Lower lobe of right lung (tissue), 2 donors: ENCODE measurements at places on chromosomes 5 and 9. TPM values are rescaled to one million over a fixed set of nuclear protein-coding genes. Genes with fewer than 3 reads are reported as not detected.

GRCh38 chr5:3656803-3657202 lies 61.2 kb downstream of the IRX1 start:
- no peak overlapping the region for H3K27ac ChIP-seq
- no peaks in the 10 kb centered on the region for H3K36me3 ChIP-seq
- DNase-seq: no peak
- H3K27me3 ChIP-seq: no peaks in the 10 kb centered on the region
- no peak overlapping the region for H3K4me3 ChIP-seq

Gene RANBP17
- total RNA-seq: 12.3 TPM

DNA sequence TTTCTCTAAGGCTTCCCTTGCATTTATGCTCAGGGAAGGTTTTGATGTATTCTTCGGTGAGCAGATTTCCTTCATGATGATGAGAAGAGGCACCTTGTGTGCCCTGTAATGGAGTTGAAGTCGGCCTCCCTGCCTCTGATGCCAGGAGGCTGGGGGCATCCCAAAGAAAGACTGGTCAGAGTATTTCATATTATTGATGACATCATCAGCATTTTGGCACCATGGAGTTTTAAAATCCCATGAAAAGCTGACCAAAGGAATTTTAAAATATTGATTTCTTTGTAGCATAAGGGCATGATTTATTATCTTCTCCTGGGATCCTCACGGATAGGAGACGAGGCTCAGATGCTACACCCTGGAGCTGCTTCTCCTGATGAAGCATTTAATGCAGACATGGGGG lies 231.2 kb upstream of the IRX1 start:
- no peaks in the 10 kb centered on the region for H3K27me3 ChIP-seq
- no peaks in the 10 kb centered on the region for H3K36me3 ChIP-seq
- H3K4me3 ChIP-seq: no peak overlapping the region
- H3K4me1 ChIP-seq: no peaks in the 10 kb centered on the region
- DNase-seq: no peak

GRCh38 chr5:117713585-117714198 lies 1139.1 kb upstream of the SEMA6A start:
- no peaks in the 10 kb centered on the region for H3K36me3 ChIP-seq
- no peaks in the 10 kb centered on the region for H3K4me1 ChIP-seq
- no peak overlapping the region for H3K4me3 ChIP-seq
- H3K27me3 ChIP-seq: no peaks in the 10 kb centered on the region
- H3K27ac ChIP-seq: no peak overlapping the region
- DNase-seq: no peak

DNA sequence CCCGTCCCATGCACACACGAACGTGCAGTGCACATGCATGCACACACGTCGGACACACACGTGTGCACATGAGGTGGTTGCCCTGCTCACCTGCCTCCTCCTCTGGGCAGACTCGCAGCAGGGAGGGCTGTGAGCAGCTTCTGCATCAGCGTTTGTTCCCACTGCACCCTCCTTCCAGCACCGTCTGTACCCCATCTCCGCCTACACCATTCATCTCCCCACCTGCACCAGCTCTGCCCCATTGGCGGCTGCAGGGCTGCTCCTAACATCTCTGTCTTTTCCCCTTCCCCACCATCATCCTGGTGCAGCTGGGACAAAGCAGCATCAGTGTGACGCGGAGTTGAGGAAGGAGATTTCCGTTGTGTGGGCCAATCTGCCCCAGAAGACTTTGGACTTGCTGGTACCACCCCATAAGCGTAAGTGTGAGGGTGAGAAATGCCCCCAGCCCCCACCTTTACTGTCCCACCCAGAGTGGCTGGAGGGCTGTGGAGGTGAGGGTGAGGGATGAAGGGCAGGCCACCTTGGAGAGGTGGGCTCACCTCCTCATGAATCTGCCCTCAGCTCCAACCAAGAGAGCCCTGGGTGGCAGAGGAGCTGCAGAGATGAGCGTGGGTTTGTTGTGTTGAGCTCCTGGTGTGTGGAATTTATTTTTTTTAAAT lies 234.6 kb downstream of the CACNA1B start:
- H3K27me3 ChIP-seq: no peaks in the 10 kb centered on the region
- H3K36me3 ChIP-seq: no peaks in the 10 kb centered on the region
- no peak overlapping the region for H3K27ac ChIP-seq
- H3K4me1 ChIP-seq: no peaks in the 10 kb centered on the region
- no peak for DNase-seq

DNA sequence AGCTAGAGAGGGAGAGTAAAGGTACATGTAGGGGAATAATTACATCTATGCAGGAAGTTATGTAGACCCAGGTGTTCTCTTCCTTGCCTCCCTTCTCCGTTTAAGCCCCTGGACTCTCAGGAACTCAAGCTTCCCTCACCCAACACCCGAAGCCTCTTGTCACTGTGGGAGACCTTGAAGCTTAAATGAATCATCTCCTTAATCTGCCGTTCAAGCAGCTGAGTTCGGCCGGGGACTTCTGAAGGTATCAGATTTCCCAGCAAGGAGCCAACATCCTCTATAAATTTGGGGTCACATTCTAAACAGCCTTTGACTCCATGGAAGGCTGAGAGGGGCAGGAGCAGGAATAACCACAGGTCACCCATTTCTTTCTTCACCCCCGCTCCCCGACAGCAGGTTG lies 412 bp downstream of the IZUMO3 start:
- H3K27me3 ChIP-seq: no peaks in the 10 kb centered on the region
- no peaks in the 10 kb centered on the region for H3K36me3 ChIP-seq
- DNase-seq: no peak

Gene BRD8
- 56.9 TPM for total RNA-seq

Gene CDC20B
- total RNA-seq: 0.24 TPM

DNA sequence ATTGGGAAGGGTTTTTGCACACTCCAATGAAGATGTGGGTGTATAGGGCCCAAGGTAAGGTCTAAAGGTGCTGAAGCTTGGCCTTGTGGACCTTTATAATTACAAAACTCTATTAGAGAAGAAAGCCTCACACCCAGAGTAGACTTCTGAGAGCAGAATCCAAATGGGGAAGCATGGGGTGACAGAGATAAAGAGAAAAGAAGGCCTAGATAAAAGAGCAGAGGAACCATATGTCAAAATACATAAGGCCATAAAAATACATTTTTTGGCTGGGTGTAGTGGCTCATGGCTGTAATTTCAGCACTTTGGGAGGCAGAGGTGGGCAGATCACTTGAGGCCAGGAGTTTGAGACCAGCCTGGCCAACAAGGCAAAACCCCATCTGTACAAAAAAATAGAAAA lies 27.4 kb upstream of the TCERG1 start:
- H3K27ac ChIP-seq: no peak overlapping the region
- no peak for DNase-seq
- no peak overlapping the region for H3K4me3 ChIP-seq

- H3K27me3 ChIP-seq: no peaks in the 10 kb centered on the region
- peaks cover 50% of the 10 kb centered on the region for H3K4me1 ChIP-seq
- no peak overlapping the region for H3K4me3 ChIP-seq
Measured at GRCh38 chr5:157550663-157551062, 24.9 kb downstream of the ADAM19 start.

GRCh38 chr9:98929895-98930341 lies 13.8 kb upstream of the COL15A1 start:
- no peak for DNase-seq
- no peak overlapping the region for H3K4me3 ChIP-seq
- no peak overlapping the region for H3K27ac ChIP-seq
- H3K36me3 ChIP-seq: no peaks in the 10 kb centered on the region
- H3K27me3 ChIP-seq: no peaks in the 10 kb centered on the region

DNA sequence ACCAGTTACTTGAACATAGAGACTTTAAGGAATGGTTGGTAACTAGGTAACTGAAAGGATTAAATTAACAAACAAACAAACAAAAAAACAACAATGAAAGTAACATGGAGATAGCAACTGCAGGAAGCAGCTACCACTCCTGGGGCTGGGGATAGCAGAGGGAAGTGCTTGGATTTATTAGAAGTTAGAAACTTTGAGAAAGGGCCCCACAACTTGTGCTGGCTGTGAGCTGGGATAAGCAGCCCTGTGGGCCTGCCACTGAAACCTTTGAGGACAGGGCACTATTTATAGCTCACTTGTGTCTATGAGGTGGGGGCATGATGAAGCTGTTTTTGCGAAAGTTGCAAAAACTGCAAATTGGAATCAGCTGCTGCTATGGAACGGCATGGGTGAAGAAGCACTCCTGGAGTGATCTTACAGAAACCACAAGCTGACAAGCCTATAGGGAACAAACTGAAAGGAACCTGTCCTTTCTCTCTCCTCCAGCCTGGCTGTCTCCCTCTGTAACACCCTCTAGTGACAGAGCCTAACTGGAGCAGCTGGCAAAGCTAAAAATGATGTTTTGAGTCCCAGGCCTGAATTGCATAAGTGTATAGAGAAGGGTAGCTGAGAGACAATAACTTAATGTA lies 91.4 kb upstream of the RANBP6 start:
- H3K4me3 ChIP-seq: no peak overlapping the region
- H3K36me3 ChIP-seq: no peaks in the 10 kb centered on the region
- peak overlapping the region; percentile 12 for H3K27ac ChIP-seq
- no peaks in the 10 kb centered on the region for H3K27me3 ChIP-seq

DNA sequence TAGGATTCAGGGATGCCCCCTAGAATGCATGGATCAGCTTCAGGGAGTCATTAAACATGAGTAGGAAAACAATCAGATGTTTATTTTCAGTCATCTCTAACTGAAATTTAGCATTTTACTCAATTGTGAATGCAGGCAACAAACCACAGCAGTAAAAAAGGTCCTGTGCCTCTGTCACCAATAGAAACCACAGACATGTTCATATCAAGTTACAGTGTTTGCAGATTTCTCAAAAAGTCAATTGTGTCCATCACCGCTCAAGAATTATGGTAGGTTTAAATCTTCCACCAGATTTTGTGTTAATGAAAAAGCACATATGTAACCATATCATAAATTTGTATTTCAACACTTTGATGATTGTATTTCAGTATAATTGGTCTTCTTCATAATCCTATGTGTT lies 68.4 kb upstream of the SLC1A1 start:
- no peak for DNase-seq
- H3K36me3 ChIP-seq: no peaks in the 10 kb centered on the region
- H3K27ac ChIP-seq: no peak overlapping the region
- no peaks in the 10 kb centered on the region for H3K27me3 ChIP-seq

Gene TAF11L10
- not detected for total RNA-seq
